ENCODE measurements at places on chromosomes 1 and 21. TPM values are rescaled to one million over a fixed set of nuclear protein-coding genes. Genes with fewer than 3 reads are reported as not detected.

The S100A9 gene
- total RNA-seq, result 208 TPM

The CYP4A22 gene
- total RNA-seq, result 0.66 TPM

The MROH9 gene
- not detected for total RNA-seq

The ENAH gene
- total RNA-seq, result 62.9 TPM

The F5 gene
- total RNA-seq, result 1.3 TPM

- no peak overlapping the region for H3K4me3 ChIP-seq
- H3K27ac ChIP-seq, result peak overlapping the region; percentile 35
- no peaks in the 10 kb centered on the region for H3K27me3 ChIP-seq
- DNase-seq, result peak; percentile 82
Measured at GRCh38 chr1:39957299-39958015, 2.5 kb downstream of the MFSD2A start.

DNA sequence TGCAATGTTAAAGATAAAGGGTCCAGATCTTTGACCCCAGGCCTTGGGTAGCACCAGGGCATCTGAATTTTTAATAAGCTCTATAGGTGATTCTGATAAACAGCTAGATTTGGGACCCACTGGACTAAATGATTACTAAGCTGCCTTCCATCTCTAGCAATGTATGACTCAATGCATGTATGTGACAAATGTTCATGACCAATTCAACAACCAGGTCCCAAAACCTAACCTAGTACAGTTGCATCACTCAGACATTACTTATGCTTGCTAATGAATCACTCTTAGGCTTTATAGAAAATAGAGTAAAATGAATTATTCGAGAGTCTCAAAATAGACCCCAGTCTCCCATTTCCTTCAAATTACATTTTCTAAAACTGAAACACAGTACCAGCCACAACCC is 35.5 kb downstream of the RCAN1 start:
- no peak overlapping the region for H3K4me3 ChIP-seq
- H3K4me1 ChIP-seq, result no peaks in the 10 kb centered on the region
- H3K27me3 ChIP-seq, result no peaks in the 10 kb centered on the region
- no peak for DNase-seq
- no peak overlapping the region for H3K27ac ChIP-seq
- H3K36me3 ChIP-seq, result no peaks in the 10 kb centered on the region

GRCh38 chr1:216576234-216576937 is 146.8 kb downstream of the ESRRG start:
- H3K4me1 ChIP-seq, result no peaks in the 10 kb centered on the region
- H3K27ac ChIP-seq, result no peak overlapping the region
- no peak overlapping the region for H3K4me3 ChIP-seq
- no peaks in the 10 kb centered on the region for H3K36me3 ChIP-seq

DNA sequence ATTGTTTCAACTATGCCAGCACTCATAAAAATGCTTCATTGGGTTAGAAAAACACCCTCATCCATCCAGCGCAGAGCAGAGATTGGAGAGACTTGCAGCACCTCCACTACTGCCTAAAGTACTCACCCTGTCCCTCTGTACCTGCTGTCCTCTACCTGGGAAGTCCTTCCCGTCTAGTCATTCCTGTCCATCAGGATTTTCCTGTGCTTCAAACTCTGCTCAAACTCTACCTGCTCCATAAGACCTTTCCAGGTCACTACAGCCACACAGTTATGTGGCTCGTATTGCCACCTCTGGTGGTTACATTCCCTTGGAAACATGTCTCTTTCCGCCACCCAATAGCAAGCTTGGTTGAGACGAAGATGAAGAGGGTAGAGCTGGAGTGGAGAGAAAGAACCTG is 7.2 kb downstream of the OVGP1 start:
- DNase-seq, result no peak
- H3K36me3 ChIP-seq, result no peaks in the 10 kb centered on the region
- H3K4me3 ChIP-seq, result no peak overlapping the region
- H3K4me1 ChIP-seq, result no peaks in the 10 kb centered on the region
- H3K27ac ChIP-seq, result no peak overlapping the region

GRCh38 chr1:230142608-230143210 is 75.7 kb downstream of the GALNT2 start:
- H3K27me3 ChIP-seq, result no peaks in the 10 kb centered on the region
- no peak overlapping the region for H3K27ac ChIP-seq
- peaks cover 21% of the 10 kb centered on the region for H3K4me1 ChIP-seq
- no peak for DNase-seq
- no peak overlapping the region for H3K4me3 ChIP-seq

DNA sequence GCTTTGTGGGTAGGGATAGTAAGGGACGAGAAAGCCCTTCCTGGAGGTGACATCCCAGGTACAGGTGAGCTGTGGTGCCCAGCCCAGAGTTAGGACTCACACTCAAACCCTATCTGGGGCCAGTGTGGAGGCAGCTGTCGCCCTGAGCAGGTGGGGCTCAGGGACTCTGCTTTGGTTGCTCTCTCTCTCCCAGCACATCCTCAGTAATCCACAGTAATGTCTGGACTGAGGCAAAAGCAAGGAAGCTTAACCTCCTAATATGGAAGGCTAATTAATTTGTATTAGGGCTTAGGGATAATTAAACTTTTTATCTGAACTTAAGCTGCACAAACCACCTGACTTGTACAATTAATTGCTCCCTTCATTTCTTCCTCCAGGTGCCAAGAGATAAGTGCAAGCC is 38.2 kb downstream of the DDX20 start:
- no peak for DNase-seq
- H3K36me3 ChIP-seq, result no peaks in the 10 kb centered on the region
- H3K27me3 ChIP-seq, result no peaks in the 10 kb centered on the region
- no peak overlapping the region for H3K4me3 ChIP-seq

- H3K27me3 ChIP-seq, result no peaks in the 10 kb centered on the region
- no peak overlapping the region for H3K27ac ChIP-seq
- no peaks in the 10 kb centered on the region for H3K36me3 ChIP-seq
Measured at GRCh38 chr1:7108251-7108650, 323.0 kb downstream of the CAMTA1 start.

DNA sequence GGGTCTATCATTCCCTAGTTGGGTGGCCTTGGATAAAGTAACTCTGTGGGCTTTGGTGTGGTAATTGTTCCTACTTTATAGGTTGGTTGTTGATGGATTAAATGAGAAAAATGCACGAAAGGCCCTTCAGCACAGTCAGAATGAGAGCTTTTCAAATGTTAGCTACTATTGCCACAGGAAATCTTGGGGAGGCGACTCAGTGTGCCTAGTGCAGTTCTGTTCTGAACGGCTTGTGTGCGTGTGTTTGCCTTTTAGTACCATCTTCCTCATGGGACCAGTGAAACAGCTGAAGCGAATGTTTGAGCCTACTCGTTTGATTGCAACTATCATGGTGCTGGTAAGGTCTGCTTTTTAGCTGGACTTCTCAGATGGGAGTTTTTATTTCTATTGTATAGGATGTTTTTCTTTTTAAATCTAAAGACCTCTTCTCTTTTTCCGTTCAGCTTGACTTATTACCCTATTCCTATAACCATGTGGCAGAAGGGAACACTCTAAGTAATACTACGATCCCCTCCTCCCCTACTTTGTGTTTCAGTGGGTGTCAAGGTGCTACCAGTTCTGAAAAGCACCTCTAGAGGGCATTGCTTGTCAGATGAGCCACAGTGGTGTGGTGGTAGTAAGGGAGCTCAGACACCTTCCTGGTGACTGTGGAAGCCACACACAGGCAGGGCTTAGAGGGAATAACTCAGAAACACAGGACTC is 9.2 kb downstream of the SFT2D2 start:
- no peak overlapping the region for H3K4me3 ChIP-seq
- H3K4me1 ChIP-seq, result peaks cover 12% of the 10 kb centered on the region
- peak overlapping the region; percentile 15 for H3K27ac ChIP-seq
- peaks cover 7% of the 10 kb centered on the region for H3K36me3 ChIP-seq
- DNase-seq, result no peak

GRCh38 chr1:10791105-10791951 is 5.1 kb downstream of the CASZ1 start:
- no peak overlapping the region for H3K4me3 ChIP-seq
- H3K27me3 ChIP-seq, result peaks cover 20% of the 10 kb centered on the region
- H3K36me3 ChIP-seq, result no peaks in the 10 kb centered on the region
- DNase-seq, result no peak
- H3K4me1 ChIP-seq, result peaks cover 10% of the 10 kb centered on the region
- H3K27ac ChIP-seq, result peak overlapping the region; percentile 87

- no peaks in the 10 kb centered on the region for H3K4me1 ChIP-seq
- no peak overlapping the region for H3K4me3 ChIP-seq
- H3K27me3 ChIP-seq, result no peaks in the 10 kb centered on the region
Measured at GRCh38 chr1:61227857-61228550, 145.6 kb downstream of the NFIA start.

DNA sequence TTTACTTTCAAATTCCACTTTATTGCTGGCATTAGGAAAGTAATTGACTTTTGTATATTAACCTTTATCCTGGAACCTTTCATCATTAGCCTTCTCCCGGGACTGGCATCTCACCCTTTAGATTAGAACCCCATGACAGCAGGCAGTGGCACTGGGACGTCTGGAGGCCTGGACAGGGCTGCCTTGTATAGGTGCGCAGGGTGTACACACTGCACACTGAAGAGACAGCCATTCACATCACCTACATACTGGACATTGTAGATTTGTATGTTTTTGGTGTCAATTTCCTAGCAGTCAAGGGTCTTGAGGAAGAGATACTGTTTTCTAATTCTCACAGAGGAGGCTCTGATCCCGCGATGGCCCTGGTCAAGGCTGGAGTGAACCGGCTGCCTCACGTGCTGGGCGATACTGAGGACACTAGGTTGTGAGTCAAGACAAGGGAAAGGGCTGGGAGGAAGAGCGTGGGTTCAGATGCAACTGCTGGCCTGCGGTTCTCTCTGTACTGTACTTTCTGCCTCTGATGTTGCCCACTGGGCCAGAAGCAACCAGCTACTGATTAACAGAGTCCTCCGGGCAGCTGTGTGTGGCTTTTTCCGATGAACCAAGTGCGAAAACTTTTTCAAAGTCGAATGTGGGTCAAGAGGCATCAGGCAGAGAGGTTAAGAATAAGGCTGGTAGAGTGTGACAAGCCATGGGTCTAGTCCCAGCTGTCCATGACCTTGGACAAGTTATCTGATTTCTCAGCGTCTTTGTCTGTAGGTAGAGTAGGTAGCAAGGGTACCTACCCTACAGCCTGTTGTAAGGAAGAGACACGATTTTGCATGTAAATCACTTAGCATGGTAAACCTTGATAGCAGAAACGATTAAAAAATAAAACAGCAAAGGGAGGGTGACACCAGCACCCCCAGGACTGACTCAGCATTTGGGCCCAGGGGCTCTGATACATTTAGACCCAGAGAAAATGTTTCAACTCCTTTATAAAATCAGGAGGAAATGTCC is 38.2 kb upstream of the SLC25A33 start:
- no peak for DNase-seq
- H3K4me1 ChIP-seq, result no peaks in the 10 kb centered on the region
- H3K27me3 ChIP-seq, result no peaks in the 10 kb centered on the region
- H3K4me3 ChIP-seq, result no peak overlapping the region
- H3K36me3 ChIP-seq, result no peaks in the 10 kb centered on the region
- no peak overlapping the region for H3K27ac ChIP-seq

GRCh38 chr1:228169345-228169744 is 3.7 kb downstream of the IBA57 start:
- no peaks in the 10 kb centered on the region for H3K36me3 ChIP-seq
- no peak overlapping the region for H3K27ac ChIP-seq
- no peak for DNase-seq
- peaks cover 6% of the 10 kb centered on the region for H3K4me1 ChIP-seq
- H3K27me3 ChIP-seq, result no peaks in the 10 kb centered on the region

DNA sequence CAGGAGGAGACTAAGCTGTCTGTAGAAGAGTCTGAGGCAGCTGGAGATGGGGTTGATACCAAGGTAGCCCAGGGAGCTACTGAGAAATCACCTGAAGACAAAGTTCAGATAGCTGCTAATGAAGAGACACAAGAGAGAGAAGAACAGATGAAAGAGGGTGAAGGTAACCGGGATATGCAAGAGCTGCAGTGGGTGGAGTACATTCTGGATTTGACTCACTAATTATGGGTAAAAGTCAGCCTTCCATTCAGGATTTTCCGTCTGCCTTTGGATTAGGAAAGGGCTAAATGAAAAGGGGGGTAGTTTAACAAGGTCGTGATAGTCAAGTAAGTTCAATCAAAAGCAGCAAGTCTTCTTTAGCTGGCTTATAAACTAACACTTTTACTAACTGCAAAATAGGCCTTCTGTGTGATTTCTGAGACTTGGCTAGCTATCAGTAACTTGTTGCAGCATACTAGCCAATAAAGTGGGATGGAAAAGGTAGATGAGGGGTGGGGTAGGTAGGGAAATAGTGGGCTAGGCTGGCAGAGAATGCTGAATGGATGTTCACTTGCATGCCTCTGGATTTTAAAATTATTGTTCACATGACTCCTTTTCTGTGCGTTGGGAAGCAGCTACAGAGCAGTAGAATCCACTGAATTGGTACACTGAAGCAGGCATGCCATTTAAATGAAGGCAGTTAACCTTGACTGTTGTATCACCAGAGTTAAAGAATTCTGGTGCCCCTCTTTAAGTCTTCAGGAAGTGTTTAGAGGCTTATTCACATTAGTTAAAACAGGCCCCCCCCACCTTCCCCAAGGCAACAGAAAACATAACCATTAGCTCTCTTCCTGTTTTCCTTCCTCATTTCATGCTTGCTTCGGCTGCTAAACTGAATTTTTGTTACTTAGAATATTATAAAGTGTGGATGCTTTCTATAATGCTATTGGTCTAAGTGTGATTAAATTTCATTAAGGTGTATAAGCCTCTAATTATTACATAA is 15.4 kb downstream of the CCDC17 start:
- H3K27me3 ChIP-seq, result no peaks in the 10 kb centered on the region
- DNase-seq, result no peak

GRCh38 chr1:48469616-48470480 is 2.2 kb downstream of the SPATA6 start:
- H3K4me3 ChIP-seq, result peak overlapping the region; percentile 83
- peak overlapping the region; percentile 97 for H3K27ac ChIP-seq
- no peaks in the 10 kb centered on the region for H3K27me3 ChIP-seq
- no peaks in the 10 kb centered on the region for H3K4me1 ChIP-seq
- no peaks in the 10 kb centered on the region for H3K36me3 ChIP-seq

DNA sequence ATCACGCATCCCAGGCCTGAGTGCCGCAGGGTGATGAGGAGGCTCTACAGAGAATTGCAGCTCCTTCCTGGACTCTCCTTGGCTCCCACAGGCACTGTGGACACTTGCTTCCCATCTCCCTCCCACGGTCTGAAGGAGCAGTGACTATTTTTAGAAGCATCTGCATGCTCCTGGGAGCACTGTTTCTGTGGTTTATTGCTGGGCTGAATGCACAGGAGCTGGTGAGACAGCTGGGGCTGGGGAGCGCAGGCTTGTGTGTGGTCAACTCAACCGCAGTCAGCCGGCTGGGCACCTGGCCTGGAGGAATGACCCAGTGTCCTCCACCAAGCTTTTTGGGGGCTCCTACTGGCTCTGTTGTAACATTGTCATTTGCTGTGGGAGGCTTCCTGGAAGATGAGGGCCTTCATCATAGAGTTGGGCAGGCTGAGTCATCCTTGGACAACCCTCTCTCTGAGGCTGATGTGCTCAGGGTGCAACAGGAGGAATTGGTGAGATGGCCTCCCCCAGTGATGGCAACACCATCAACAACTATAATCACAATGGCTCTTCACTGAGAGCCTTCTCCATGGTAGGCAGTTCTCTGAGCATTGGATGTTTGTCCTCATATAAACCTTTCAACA is 1.7 kb downstream of the NFASC start:
- no peak overlapping the region for H3K4me3 ChIP-seq
- no peaks in the 10 kb centered on the region for H3K36me3 ChIP-seq
- H3K27me3 ChIP-seq, result no peaks in the 10 kb centered on the region
- no peaks in the 10 kb centered on the region for H3K4me1 ChIP-seq
- DNase-seq, result no peak
- peak overlapping the region; percentile 43 for H3K27ac ChIP-seq

- H3K36me3 ChIP-seq, result no peaks in the 10 kb centered on the region
- no peak overlapping the region for H3K27ac ChIP-seq
- H3K4me3 ChIP-seq, result no peak overlapping the region
- no peaks in the 10 kb centered on the region for H3K27me3 ChIP-seq
- DNase-seq, result no peak
- no peaks in the 10 kb centered on the region for H3K4me1 ChIP-seq
Measured at GRCh38 chr1:177937931-177938330, 31.9 kb downstream of the SEC16B start.
